Activated T-helper 1 cell treated with anti-CD3 and anti-CD28 coated beads, Interleukin-12 subunit alpha, Interleukin-12 subunit beta, Interleukin-2, Interleukin-4 antibody, amounts not matched to agents 30 ng/mL and 10 ng/mL and 1 ng/mL, durations not matched to agents 14 hours and 24 hours and 36 hours (primary cell): ENCODE measurements at places on chromosomes 6 and 20. TPM values are rescaled to one million over a fixed set of nuclear protein-coding genes. Genes with fewer than 3 reads are reported as not detected.
A peak's percentile ranks its signal among the peaks of the same experiment; 100 is the strongest.

The TSPYL4 gene
- total RNA-seq = 20.4 and 21.4 TPM in 2 replicates

- DNase-seq = no peak
Observed at GRCh38 chr20:62805155-62805710, 598 bp downstream of the OGFR start.

The SLC17A3 gene
- 0.21 and 0.66 TPM in 2 replicates for total RNA-seq

DNA sequence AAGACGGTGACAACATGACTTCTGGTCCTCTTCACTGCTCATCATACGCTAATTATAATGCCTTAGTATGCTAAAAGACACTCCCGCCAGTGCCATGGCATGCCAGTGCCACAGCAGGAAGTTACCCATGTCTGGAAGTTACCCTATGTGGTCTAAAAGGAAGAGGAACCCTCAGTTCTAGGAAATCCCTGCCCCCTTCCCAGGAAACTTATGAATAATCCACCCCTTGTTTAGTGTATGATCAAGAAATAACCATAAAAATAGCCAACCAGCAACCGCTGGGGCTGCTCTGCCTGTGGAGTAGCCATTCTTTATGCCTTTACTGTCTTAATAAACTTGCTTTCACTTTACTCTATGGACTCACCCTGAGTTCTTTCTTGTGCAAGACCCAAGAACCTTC lies 15.8 kb upstream of the SERPINB9 start:
- DNase-seq = no peak

- DNase-seq = no peak
Observed at GRCh38 chr20:38196076-38196475, 31.0 kb upstream of the TGM2 start.

The HDGFL1 gene
- total RNA-seq = not detected in 2 replicates

DNA sequence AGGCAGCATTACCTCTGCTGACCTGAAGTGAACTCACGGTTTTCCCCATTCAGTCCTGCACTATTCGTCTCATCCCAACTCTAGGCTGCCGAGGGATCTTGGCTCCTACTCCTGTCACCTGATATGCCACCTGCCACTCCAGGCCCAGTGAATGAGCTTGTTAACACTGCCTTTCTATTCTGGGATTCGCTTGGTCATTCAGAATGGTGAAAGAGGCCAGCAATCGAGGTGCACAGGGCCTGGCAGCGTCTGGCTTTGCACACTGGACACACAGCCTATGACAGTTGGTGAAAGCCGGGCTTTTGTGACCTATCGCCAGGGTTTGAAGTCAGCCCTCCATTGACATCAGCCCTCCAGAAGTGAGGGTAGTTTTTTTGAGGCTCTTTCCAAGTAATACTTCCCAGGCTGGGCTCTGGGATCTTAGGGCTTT lies 59.3 kb upstream of the MYL9 start:
- no peak for DNase-seq

DNA sequence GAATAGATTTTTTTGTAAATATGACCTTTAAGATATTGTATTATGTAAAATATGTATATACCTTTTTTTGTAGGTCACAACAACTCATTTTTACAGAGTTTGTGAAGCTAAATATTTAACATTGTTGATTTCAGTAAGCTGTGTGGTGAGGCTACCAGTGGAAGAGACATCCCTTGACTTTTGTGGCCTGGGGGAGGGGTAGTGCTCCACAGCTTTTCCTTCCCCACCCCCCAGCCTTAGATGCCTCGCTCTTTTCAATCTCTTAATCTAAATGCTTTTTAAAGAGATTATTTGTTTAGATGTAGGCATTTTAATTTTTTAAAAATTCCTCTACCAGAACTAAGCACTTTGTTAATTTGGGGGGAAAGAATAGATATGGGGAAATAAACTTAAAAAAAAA lies 130.9 kb downstream of the SULF2 start:
- no peak for DNase-seq

- no peak for DNase-seq
Observed at GRCh38 chr6:152313542-152314482, 323.4 kb downstream of the SYNE1 start.

DNA sequence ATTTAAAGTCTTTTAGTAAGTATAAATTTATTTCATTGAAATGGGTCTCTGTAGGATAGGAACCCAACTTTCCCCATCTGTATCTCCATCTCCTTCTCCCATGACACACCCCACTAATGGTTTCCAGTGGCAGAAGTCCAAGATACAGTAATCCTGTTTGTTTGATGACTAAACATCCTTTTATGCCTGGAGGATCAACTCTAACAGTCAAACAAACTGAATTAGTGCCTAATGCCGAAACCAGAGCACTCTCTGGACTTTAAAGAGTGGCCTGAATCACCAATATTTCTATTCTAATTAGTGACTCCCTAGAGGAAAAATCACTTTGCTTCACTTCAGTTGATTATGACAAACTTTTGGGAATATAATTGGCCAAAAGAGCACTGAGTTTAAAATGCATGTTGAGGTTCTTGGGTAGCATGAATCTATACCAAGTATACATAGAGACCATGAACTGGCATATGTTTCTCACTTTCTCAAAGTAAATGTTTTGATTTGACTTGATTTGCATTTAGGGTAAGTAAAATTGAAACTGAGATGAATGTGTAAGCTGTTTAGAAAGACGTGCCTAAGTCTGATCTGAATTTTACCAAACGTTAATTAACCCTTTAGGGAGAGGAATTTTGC lies 776.4 kb upstream of the NRSN1 start:
- DNase-seq = no peak

The KIAA1755 gene
- not detected in 2 replicates for total RNA-seq

- no peak for DNase-seq
Observed at GRCh38 chr6:64294034-64294433, 658.4 kb downstream of the PHF3 start.

The MYB gene
- 57.3 and 60.4 TPM in 2 replicates for total RNA-seq

- DNase-seq = no peak
Observed at GRCh38 chr20:61159957-61160686, 91.9 kb upstream of the CDH4 start.

GRCh38 chr20:23086056-23086566 lies at the start of gene CD93:
Gene CD93, minus strand, starts transcription at chr20:23086324. Its CDS starts 132 bp downstream, at chr20:23086192.
- peak; percentile 42 for DNase-seq

- DNase-seq = no peak
Observed at GRCh38 chr6:75201021-75201420, 4.8 kb downstream of the COL12A1 start.

DNA sequence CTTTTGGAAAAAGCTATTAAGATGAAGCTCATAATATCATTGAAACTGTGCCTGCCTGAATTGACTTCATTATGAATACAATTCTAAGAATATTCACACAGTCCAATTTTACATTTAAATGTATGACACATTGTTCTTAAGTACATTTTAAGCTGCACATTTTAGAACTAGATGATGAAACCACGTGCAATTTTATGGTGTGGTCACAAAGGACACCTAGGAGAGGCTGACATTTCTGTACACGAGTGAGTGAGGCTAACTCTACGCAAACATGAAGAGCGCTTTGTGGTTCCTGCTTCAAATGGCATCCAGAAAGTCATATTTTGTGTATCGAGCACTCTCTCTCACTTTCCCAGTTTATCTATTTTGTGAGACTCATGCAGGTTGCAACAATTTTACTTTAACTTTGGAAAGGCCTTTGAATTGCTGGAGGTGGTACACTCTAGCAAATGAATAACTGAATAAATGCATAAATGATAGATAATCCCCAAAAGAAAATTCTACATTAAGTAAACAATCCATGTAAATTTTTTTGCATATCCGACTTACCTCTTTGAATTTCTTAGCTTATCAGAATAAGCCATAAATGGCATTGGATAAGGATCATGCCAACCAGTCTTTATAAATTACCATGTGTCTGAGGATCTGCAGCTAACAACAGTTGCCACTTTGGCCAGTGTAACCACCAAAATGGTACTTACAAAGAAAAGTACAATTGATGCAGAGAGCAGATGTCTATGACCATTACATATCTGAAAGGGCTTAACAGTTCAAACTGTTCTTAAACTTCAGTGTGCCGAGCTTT lies 97.3 kb downstream of the NRSN1 start:
- DNase-seq = no peak

DNA sequence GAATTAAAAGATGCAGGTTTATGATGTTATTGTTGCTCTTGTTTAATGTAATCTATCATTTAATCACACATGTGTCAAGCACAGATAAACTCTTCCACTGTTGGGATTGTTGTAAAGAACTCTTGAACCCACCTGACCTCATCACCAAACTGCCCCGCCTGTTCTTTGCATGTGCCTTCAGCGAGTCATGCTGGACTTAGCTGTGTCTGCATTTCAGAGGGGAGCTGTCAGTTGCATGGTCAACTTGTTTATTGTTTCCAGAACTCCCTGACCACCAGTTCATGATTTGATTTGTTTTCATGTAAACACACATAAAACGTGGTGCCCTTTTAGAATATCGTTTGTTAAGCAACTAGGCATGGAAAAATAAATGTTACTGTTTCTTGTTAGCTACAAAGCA lies 93.6 kb downstream of the KHDC1L start:
- DNase-seq = no peak

GRCh38 chr20:41453010-41453950 lies 86.7 kb upstream of the EMILIN3 start:
- no peak for DNase-seq

The LY6G6C gene
- total RNA-seq = not detected in 2 replicates

DNA sequence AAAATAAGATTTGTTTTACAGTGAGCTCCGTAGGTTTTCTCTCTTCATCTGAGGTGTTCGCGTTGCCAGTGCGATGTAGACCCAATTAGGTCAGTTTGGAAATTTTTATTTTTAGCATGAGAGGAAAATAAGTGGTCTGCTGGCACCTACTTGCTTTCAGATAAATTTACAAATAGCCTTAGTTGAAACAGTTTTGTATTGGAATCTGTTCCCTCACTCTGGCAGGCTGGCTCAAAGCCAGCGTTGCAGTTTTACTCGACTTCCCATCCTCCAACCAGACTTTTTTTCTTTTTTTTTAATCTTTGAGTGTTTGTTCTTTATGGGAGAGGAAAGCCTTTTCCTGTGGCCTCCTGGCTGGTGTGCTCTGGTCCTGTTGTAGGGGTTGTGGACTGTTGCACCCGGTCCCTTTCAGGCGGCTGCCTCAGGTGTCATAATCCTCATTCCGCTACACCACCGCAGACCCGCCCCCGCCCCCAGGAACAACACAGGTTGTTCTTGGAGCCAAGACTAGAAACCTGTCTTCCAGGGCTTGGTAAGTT lies 46.7 kb downstream of the TIAM2 start:
- DNase-seq = no peak

The ZNF337 gene
- total RNA-seq = 13.9 and 14.6 TPM in 2 replicates

DNA sequence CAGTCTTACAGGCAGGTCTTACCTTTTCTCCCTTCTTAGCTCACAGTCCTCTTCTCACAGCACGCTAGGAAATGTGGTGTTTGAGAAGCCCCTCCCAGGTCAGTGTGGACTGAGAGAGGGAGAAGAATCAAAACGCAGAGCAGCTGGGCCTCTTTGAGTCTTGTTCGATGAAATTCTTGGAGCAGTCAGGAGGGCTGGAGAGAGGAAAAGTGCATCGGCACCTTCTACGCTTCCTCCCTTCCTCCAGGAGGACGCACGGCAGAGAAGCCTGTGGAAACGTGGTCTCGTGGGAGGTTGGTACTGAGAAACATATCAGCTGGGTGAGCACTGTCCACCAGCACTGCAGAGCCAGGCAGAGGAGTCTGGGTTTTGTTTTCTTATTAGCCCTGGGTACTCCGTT lies 52.7 kb downstream of the TXLNB start:
- DNase-seq = no peak

- DNase-seq = no peak
Observed at GRCh38 chr6:35642471-35643161, 46.1 kb downstream of the FKBP5 start.

The BRPF3 gene
- 22.0 and 25.9 TPM in 2 replicates for total RNA-seq

DNA sequence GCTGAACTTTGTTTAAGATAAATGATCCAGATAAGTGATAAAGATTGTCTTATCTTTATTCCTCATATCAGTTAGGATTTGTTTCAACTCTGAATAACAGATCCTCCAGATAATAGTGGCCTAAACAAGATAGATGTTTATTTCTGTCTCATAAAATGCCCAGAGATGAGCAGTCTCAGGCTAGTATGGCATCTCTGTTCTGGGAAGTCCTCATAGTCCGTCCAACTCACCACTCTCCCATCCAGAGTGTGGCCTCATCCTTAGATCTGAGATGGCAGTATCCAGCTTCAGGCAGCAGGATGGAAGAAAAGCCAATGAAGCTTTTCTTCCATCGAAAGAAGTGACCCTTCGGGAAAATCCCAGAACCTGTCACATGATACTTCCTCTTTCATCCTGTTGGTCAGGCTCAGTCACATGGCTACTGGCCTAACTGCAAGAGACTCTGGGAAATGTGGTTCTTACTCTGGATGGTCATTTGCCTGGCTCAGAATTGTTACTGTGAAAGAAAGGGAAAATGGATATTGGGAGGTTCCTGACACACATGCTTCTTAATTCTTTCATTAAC lies 29.4 kb upstream of the TAGAP start:
- DNase-seq = no peak
